HepG2 (cell line): ENCODE measurements at places on chromosomes 6 and 20. TPM values are rescaled to one million over a fixed set of nuclear protein-coding genes. Genes with fewer than 3 reads are reported as not detected.
A peak's percentile ranks its signal among the peaks of the same experiment; 100 is the strongest.

- no peak for DNase-seq
Measured at GRCh38 chr20:56630086-56630493, 984 bp downstream of the TFAP2C start.

GRCh38 chr6:127317388-127318128 lies 25.9 kb downstream of the ECHDC1 start:
- DNase-seq: no peak

DNA sequence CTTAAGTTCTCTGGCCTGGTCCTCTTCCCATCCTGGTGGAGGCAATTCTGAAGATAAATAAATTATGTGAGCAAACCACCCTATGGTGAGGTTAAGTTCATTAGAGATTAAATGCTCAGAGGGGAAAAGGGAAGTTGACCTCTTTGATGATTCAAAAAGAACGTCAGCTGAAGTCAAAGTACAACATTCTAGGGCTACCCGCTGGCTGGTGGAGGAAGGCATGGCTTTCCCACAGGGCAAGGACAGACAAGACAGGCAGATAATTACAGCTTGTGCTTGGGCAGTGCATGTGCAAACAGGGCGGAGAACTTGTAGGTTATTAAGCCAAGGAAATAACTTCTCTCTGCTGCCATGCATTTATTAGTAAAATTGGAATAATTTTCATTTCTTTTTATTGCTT lies 91.0 kb upstream of the SLC24A3 start:
- no peak for DNase-seq

DNA sequence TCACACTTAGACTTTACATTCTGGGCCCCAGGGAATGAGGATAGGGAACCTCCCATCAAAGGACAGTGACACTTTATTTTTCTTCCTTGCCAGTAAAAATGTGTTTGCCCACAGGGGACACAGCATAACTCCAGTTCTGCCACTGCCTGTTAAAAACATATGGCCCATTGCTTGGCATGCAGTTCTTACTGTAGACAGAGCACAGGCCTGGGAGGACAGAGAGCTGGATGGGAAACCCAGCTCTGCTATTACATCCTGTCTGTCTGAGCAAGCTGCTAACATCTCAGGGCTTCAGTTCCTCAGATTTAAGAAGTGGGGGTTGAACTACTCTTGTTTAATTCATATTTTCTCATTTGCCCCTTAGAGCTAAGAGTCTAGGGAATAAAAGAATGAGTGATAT lies 120.2 kb downstream of the AKAP7 start:
- DNase-seq: no peak

DNA sequence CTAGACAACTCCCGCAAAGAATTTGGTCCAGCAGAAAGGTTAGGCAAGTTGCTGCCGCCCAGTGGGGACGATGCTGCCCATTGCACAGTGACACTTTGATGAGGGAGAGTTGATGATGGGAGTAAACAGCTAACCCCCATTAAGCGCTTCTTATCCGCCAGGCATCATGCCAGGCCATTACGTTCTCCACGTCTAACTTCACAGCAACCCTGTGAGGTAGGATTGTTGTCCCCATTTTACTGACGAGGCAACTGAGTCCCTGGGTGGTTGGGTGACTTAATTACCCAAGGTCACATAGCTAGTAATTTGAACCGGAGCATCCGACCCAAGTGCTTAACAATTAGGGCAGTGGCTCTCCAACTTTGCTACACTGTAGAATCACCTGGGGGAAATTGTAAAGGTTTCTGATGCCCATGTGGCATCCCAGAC lies 738 bp downstream of the RALGAPB start:
- peak; percentile 67 for DNase-seq

DNA sequence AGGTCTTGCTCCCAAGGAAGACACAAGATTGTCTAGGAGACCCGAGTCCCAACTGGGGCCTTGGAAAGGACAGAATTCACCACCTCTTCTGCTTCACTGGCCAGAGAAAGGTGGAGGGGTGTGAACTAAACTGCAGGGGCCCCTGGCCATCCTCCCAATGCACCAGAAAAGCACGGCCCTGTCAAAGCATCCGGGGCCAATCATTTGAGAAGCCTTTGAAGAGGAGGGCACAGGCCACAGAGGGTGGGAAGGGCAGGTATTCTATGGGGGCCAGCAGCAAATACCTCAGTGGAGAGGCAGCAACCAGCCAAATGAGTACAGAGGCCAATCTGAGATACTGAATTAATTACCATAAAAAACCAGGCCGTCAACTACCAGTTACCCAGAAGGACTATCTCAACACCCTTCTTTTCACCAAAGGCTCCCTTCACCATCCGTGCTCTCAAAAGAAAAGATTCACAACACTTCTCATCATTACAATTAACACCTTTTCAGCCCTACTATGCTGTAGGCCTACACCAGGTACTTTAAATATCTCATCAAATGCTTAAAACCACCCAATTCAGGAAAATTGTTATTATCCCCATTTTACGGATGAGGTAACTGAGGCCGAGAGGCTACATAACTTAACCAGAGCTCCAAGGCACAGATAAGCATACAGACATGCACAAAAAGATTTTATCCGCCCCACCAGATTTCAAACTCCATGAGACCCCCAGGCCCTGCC lies 50.7 kb downstream of the TRERF1 start:
- DNase-seq: no peak

DNA sequence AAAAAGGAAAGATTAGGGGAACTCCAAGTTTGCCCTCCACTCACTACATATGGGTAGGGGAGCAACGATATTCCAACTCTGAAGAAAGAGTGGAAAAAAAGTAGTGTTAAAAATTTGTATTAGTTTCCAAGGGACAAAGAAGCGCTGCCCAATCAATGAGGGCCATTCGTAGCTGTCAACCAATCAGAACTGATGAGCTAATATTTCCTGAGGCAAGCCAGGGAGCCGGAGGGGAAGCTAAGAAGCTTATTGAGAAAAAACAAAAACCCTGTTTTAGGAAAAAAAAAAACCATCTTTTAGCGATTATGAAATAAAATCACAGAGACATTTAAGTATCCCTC lies 59.5 kb downstream of the TRIM38 start:
- DNase-seq: no peak

- DNase-seq: no peak
Measured at GRCh38 chr6:111406200-111406721, 76.8 kb downstream of the REV3L start.

- no peak for DNase-seq
Measured at GRCh38 chr20:53890443-53891305, 179.7 kb downstream of the BCAS1 start.

DNA sequence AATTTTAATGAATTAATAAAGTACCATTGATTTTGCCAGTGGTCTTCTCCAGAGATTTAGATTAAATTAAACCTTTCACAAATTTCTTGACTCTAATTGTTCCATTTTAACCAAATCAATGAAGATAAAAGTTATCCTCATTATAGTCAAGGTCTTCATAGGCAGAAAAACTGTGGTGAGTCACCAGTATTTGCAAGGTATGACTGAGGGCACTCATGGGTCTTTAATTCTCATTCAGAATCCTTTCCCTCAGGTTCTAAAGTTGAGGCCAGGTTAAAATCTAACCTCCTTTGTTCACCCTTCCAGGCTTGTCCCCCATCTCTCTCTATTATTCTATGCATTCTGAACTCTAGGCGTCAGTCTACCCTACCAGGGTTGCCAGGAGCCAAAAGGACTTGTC lies 93.9 kb downstream of the JAG1 start:
- DNase-seq: no peak

DNA sequence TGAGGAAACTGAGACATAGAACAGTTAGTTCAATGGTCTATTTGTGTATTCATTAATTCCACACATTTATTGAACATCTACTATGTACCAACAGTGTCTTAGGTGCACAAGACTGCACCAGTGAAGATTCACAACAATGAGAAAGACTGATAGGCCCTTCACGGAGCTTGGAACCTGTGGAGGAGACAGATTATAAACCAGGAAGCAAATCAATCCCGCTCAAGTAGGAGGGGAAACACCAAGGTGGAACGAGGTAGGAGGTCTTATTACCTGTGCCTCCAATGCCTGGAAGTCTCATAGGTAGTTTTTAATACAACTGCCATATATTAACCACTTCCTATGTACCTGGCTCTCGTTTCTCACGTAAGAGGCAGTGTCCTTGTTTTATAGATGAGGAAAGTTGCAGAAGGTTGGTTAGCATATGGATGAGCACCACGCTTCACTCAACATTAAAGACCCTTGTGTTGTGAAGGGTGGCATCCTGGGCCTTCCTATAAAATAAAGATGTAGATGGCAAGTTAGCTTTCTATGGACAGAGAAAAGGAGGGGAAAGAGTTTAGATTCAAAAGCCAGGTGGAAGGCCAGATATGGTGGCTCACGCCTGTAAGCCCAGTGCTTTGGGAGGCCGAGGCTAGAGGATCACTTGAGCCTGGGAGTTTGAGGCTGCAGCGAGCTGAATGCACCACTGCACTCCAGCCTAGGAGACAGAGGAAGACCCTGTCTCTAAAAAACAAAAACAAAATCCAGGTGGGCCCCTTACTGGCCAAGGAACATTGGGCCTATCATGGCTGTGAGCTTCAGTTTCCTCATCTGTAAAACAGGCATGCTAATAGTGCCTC lies 45.1 kb downstream of the SLC13A3 start:
- no peak for DNase-seq

GRCh38 chr6:143695969-143696663 lies 18.4 kb downstream of the PHACTR2 start:
- no peak for DNase-seq

- peak; percentile 17 for DNase-seq
Measured at GRCh38 chr6:152206072-152206818, 398.8 kb downstream of the ESR1 start.

DNA sequence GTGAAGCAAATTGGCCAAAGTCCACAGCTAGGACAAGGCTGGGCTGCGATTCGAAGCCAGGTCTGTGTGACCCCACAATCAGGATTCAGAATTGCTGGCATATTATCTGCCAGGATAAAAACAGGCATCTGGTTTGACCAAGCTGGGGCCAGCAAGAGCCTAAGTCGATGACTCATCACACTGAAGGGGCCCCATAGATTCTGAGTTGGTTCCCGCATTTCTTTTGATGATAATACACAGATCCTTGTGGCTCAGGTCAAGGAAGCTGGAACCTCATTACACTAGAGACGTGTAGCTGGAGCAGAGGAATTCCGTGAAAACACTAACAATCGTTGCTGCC lies 6.5 kb downstream of the KCNB1 start:
- no peak for DNase-seq

DNA sequence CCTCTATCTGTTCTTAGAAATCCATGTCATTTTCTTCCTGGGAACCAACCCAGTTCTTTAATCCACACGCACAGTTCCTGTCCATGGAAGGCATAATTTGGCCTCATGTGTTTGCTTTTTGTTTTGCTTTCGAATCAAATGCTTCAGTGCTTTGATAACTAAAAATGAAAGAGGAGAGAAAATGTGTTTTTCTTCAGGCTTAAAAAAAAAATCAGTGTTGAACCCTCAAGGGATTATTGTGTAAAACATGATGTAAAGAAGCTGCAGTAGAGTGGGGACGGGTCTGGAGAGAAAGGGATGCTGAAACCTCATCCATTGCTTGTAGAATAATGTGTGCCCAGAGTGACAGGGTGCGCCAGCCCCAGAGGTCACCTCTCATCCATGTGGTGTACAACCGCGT lies 197.5 kb upstream of the JARID2 start:
- no peak for DNase-seq

DNA sequence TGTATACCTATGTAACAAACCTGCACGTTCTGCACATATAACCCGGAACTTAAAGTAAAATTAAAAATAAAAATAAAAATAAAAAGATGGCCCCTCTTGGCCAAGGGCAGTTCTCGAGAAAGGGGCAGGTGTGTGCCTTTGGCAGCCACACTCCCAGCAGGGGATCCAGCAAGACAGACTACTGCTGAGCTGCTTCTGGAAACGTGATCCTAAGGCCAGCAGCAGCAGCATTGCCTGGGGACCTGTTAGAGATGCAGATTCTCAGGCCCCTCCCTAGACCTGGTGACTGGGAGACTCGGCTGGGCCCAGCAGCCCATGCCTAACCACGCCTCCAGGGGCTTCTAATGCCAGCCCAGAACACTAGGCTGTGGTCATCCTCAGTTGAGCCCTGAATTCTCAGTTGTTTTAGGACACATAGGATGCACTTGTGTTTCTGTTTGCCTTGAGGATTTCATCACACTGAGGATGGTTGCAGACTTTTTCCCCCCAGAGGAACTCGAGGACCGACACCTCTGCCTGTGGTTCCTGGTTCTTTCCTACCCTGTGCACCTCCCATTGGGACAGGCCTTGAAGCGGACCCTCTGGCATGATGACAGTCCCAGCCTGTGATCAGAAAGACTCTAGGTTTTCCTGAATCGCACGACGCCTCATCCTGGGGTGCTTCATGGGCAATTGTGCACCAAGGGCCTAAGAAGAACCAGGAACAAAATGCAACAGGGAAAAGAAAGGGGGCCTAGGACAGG lies 105.9 kb downstream of the TOX2 start:
- no peak for DNase-seq

- no peak for DNase-seq
Measured at GRCh38 chr6:151437401-151437800, 14.5 kb downstream of the RMND1 start.

DNA sequence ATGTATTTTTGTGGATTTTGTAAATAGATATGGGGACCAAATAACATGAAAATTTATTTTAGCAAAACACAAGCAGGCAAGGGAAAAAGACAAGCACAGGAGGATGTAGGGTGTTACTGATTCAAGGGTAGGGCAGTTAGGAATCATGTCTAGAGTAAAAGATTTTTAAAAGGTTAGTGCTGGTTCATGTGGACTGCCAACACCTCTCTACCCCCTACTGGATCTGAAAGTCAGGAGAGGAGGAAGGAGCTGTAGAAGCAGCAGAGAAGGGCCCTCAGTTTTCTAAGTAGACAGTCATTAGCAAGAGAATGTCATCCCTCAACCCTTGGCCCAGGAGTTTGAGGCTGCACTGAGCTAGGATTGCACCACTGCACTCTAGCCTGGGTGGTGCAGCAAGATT lies 95.2 kb downstream of the RREB1 start:
- no peak for DNase-seq

BANF2 gene
- not detected in 2 replicates for polyA plus RNA-seq

ADGRF1 gene
- not detected in 2 replicates for polyA plus RNA-seq

GPX5 gene
- not detected in 2 replicates for polyA plus RNA-seq

MMUT gene
- polyA plus RNA-seq: 14.6 and 16.1 TPM in 2 replicates

UCKL1 gene
- 126 and 168 TPM in 2 replicates for polyA plus RNA-seq

SLC22A2 gene
- polyA plus RNA-seq: not detected in 2 replicates

FILIP1 gene
- polyA plus RNA-seq: not detected in 2 replicates

TNXB gene
- polyA plus RNA-seq: 2.7 and 2.9 TPM in 2 replicates

BCLAF1 gene
- polyA plus RNA-seq: 40.4 and 55.3 TPM in 2 replicates

RBBP8NL gene
- polyA plus RNA-seq: 0.69 and 0.82 TPM in 2 replicates

NUDT3 gene
- 17.6 and 20.6 TPM in 2 replicates for polyA plus RNA-seq

OXT gene
- not detected in 2 replicates for polyA plus RNA-seq

PACRG gene
- not detected in 2 replicates for polyA plus RNA-seq

ZNF391 gene
- polyA plus RNA-seq: 0.78 and 0.97 TPM in 2 replicates

TREML2 gene
- not detected in 2 replicates for polyA plus RNA-seq

MCHR2 gene
- not detected in 2 replicates for polyA plus RNA-seq

KCNQ5 gene
- polyA plus RNA-seq: 0.04 TPM in 1 of 2 replicates, not detected in the other

WFDC2 gene
- polyA plus RNA-seq: 0.13 and 0.33 TPM in 2 replicates

OR2J3 gene
- 0.46 and 0.70 TPM in 2 replicates for polyA plus RNA-seq
